ENCODE measurements at places on chromosomes 5 and 9. TPM values are rescaled to one million over a fixed set of nuclear protein-coding genes. Genes with fewer than 3 reads are reported as not detected.

The IL33 gene
- total RNA-seq, result 0.23 TPM

The INSL4 gene
- total RNA-seq, result 15.8 TPM

The CENPP gene
- 8.0 TPM for total RNA-seq

The GPX8 gene
- 34.0 TPM for total RNA-seq

The PCDHGB5 gene
- total RNA-seq, result 2.5 TPM

The SH2D3C gene
- total RNA-seq, result 0.15 TPM

The RNF183 gene
- total RNA-seq, result not detected

The NUP155 gene
- total RNA-seq, result 19.6 TPM
